Pancreas (tissue), 10 donors: ENCODE measurements at places on chromosomes 12 and 14. TPM values are rescaled to one million over a fixed set of nuclear protein-coding genes. Genes with fewer than 3 reads are reported as not detected.

- no peaks in the 10 kb centered on the region for H3K4me1 ChIP-seq
- peak overlapping the region; percentile 10 for H3K4me3 ChIP-seq
- DNase-seq, result no peak
- H3K27me3 ChIP-seq, result peaks cover 6% of the 10 kb centered on the region
- no peak overlapping the region for H3K27ac ChIP-seq
Measured at GRCh38 chr14:105196265-105196960, 15.3 kb upstream of the NUDT14 start.

The LRTM2 gene
- not detected for total RNA-seq

DNA sequence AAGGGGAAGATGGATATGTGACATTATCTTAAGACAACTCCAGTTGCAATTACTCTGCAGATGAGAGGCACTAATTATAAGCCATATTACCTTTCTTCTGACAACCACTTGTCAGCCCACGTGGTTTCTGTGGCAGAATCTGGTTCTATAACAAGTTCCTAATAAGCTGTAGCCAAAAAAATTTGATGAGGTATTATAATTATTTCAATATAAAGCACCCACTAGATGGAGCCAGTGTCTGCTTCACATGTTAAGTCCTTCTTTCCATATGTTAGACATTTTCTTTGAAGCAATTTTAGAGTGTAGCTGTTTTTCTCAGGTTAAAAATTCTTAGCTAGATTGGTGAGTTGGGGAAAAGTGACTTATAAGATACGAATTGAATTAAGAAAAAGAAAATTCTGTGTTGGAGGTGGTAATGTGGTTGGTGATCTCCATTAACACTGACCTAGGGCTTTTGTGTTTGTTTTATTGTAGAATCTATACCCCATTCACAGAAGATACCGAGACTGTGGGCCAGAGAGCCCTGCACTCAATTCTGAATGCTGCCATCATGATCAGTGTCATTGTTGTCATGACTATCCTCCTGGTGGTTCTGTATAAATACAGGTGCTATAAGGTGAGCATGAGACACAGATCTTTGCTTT lies 36.9 kb downstream of the PSEN1 start:
- no peak overlapping the region for H3K4me3 ChIP-seq
- H3K4me1 ChIP-seq, result no peaks in the 10 kb centered on the region
- no peak overlapping the region for H3K27ac ChIP-seq

The ANKRD33 gene
- not detected for total RNA-seq

The ANO2 gene
- 0.43 TPM for total RNA-seq

DNA sequence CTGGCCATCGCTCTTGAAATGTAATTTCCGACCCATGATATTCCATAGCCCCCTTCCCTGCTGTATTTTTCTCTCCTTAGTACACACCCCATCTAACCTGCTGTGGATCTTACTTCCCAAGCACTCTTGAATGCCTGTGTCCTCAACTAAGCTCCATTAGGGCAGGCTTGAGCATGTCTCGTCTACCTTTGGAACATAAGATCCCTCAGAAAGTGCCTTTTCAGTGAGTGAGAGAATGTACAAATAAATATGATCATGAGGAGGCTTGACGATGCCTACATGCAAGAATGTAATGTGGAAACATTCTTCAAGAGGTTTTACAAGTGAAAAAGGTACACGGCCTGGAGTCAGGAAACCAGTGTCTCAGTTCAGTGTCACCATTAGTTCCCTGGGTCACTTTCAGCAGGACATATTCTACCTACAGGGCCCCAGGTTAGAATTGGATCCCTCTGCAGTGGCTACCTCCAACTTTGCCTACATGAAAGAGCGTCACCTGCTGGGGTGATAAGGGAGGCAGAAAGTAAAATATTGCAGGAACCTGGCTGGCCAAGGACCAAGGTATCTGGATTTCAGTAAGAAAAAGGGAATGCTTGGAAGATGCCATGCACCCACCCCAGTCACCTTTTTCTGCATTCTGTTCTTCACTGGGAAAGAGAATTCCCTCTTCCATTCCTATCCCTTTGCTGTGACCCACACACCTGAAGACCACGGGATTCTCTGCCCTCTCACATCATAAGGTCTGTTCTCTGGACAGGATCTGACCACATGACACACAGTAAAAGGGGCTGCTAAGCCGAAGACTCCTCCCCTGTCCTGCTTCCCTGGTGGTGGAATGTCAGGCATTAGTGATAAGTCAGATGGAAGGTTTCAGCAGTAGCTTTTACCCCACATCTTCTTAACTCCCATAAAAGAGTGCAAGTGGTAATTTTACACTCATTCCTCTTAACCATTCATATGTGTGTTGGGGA lies 24.6 kb upstream of the SERPINA1 start:
- DNase-seq, result no peak
- no peak overlapping the region for H3K27ac ChIP-seq
- no peaks in the 10 kb centered on the region for H3K27me3 ChIP-seq
- H3K4me1 ChIP-seq, result no peaks in the 10 kb centered on the region
- H3K36me3 ChIP-seq, result no peaks in the 10 kb centered on the region
- no peak overlapping the region for H3K4me3 ChIP-seq

- no peaks in the 10 kb centered on the region for H3K27me3 ChIP-seq
- no peaks in the 10 kb centered on the region for H3K36me3 ChIP-seq
- no peak overlapping the region for H3K4me3 ChIP-seq
Measured at GRCh38 chr12:48995086-48995879, 3.9 kb downstream of the DDN start.

DNA sequence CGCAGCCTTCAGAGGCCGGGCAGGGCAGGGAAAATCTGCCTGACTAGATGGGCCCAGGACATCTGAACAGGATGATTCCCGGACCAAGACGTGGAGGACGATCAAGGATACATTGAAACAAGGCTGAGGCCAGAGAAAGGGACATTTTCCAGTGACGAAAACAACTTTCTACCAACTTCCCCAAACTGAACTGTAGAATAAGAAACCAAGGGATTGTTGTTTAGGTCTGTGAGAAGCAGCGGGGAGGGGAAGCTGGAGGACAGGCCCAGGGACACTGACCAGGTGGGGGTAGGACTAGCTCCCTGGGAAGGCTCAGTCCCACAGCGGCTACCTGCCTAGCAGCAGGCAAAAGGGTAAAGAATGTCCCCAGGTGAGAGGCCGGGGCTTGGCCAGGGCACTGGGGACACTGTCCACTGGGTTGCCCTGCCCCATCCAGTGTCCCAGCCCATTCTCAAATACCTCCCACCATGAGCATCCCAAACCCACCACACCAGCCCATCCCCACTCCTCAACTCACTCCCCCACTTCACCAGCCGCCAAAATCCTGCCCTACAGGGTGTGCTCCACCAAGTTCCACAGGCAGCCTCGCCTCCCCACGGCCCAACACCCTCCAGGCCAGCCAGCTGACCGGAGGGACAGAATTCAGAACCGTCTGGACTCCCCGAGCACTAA lies 995 bp downstream of the TNFRSF1A start:
- peak overlapping the region; percentile 97 for H3K27ac ChIP-seq
- H3K36me3 ChIP-seq, result no peaks in the 10 kb centered on the region
- peaks cover 30% of the 10 kb centered on the region for H3K4me1 ChIP-seq
- DNase-seq, result no peak

The OR4E2 gene
- not detected for total RNA-seq

The MIP gene
- not detected for total RNA-seq

The PTGER2 gene
- 0.70 TPM for total RNA-seq

DNA sequence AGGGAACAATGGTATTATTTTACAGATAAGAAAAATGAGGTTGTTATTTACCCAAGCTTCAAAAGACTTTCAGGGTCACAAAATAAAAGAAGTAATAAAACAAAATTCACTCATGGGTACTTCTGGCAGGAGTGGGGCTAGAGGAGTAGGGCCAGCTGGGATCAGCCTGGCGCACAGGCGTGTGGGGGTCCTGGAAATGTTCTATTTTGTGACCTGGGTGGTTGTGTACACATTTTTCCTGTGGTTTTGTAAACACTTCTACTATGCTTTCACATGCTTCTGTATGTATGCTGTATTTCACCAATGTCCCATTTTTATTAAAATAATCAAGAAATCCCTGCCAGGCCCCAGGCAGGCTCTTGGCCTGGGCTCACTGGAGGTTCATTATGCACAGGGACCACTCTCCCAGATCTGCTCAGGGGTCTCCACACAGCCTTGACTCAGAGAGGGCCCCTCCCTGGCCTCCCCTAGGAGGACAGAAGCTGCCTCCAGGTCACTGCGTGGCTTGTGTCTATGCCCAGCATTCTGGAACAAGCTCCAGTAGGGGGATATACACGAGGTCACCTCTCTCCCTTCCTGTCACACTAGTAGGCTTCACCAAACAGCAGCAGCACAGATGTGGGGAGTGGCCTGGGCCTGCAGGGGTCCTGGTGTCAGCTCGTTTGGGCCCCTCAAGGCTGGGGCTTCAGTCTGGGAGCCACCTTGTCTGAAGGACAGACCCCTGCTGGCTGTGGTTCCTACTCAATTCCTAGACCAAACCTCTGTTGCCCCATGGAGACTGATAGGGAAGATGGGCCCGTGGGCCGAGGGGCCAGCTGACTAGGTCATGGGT lies 37.8 kb downstream of the ANAPC7 start:
- no peaks in the 10 kb centered on the region for H3K27me3 ChIP-seq
- H3K36me3 ChIP-seq, result no peaks in the 10 kb centered on the region
- no peaks in the 10 kb centered on the region for H3K4me1 ChIP-seq
- no peak overlapping the region for H3K4me3 ChIP-seq
- no peak for DNase-seq

GRCh38 chr12:105382771-105383622 lies 52.5 kb downstream of the C12orf75 start:
- H3K27me3 ChIP-seq, result no peaks in the 10 kb centered on the region
- peak; percentile 41 for DNase-seq
- H3K27ac ChIP-seq, result no peak overlapping the region
- no peaks in the 10 kb centered on the region for H3K36me3 ChIP-seq
- H3K4me1 ChIP-seq, result no peaks in the 10 kb centered on the region

The RACGAP1 gene
- total RNA-seq, result 2.2 TPM

The BBOF1 gene
- total RNA-seq, result 2.3 TPM

The OR6C2 gene
- not detected for total RNA-seq

GRCh38 chr12:104969343-104969742 lies 11.3 kb upstream of the SLC41A2 start:
- H3K4me1 ChIP-seq, result no peaks in the 10 kb centered on the region
- H3K27me3 ChIP-seq, result no peaks in the 10 kb centered on the region
- no peak overlapping the region for H3K4me3 ChIP-seq
- H3K36me3 ChIP-seq, result no peaks in the 10 kb centered on the region
- no peak overlapping the region for H3K27ac ChIP-seq
- DNase-seq, result no peak

GRCh38 chr12:76623931-76624330 lies 64.4 kb upstream of the OSBPL8 start:
- H3K36me3 ChIP-seq, result no peaks in the 10 kb centered on the region
- no peak for DNase-seq
- no peaks in the 10 kb centered on the region for H3K27me3 ChIP-seq

DNA sequence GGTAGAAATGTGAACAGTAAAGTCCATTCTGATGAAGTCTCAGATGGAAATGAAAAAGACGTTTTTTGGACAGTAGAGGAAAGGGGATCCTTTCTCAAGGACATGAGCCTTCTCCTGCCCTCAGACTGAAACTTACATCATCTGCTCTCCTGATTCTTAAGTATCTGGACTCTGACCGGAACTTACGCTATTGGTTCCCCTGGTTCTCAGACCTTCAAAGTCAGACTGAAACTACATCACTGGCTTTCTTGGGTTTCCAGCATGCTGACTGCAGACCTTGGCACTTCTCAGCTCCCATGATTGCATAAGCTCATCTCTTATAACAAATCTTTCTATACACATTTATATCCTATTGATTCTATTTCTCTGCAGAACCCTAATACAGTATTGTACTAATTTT lies 291.0 kb downstream of the SNAPC1 start:
- no peaks in the 10 kb centered on the region for H3K36me3 ChIP-seq
- DNase-seq, result no peak
- H3K4me3 ChIP-seq, result no peak overlapping the region

GRCh38 chr14:25833341-25834126 lies 764.3 kb downstream of the NOVA1 start:
- no peak overlapping the region for H3K27ac ChIP-seq
- no peaks in the 10 kb centered on the region for H3K27me3 ChIP-seq
- no peaks in the 10 kb centered on the region for H3K4me1 ChIP-seq
- no peak for DNase-seq
- no peaks in the 10 kb centered on the region for H3K36me3 ChIP-seq
- no peak overlapping the region for H3K4me3 ChIP-seq

DNA sequence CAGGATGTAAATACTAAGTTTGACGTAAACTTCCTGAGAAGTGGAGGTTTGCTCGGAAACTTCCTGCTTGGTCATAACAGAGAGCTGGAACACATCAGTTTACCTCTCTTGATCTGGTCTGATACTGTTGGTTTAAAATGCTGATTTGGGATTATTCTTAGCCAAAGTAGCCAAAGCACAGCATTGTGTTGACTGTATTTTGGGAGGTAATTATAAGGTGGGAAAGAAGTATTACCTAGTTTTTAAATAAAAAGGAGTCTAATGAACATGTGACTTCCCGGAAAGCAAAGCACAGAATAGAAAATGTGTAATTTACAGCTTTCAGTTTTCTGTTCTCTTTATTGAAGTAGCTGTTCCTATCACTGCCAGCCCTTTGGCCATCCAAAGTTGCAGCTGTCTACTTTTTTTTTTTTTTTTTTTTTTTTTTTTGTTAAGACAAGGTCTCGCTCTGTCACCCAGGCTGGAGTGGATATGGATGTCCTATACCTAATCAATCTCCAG lies 52.2 kb upstream of the SRP54 start:
- H3K4me1 ChIP-seq, result no peaks in the 10 kb centered on the region
- H3K27ac ChIP-seq, result no peak overlapping the region
- no peaks in the 10 kb centered on the region for H3K27me3 ChIP-seq
- no peak for DNase-seq
- no peaks in the 10 kb centered on the region for H3K36me3 ChIP-seq
- H3K4me3 ChIP-seq, result no peak overlapping the region

DNA sequence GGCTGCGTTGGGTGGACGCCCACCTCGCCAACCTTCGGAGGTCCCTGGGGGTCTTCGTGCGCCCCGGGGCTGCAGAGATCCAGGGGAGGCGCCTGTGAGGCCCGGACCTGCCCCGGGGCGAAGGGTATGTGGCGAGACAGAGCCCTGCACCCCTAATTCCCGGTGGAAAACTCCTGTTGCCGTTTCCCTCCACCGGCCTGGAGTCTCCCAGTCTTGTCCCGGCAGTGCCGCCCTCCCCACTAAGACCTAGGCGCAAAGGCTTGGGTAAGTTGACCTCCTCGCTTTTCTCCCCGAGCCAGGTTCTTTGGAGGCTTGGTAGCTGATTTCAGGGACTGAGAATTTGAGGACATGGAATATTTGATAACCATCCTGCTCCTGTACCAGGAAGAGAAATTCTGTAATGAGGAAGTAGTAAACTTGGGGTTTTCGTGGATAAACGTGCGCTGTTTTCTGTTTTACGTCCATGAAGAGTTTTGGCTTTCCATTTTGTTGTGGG lies 530 bp downstream of the APAF1 start:
- H3K27me3 ChIP-seq, result no peaks in the 10 kb centered on the region
- H3K27ac ChIP-seq, result peak overlapping the region; percentile 62
- H3K4me3 ChIP-seq, result peak overlapping the region; percentile 78
- H3K36me3 ChIP-seq, result no peaks in the 10 kb centered on the region
- no peak for DNase-seq
- H3K4me1 ChIP-seq, result peaks cover 7% of the 10 kb centered on the region

The HPD gene
- 2.3 TPM for total RNA-seq

DNA sequence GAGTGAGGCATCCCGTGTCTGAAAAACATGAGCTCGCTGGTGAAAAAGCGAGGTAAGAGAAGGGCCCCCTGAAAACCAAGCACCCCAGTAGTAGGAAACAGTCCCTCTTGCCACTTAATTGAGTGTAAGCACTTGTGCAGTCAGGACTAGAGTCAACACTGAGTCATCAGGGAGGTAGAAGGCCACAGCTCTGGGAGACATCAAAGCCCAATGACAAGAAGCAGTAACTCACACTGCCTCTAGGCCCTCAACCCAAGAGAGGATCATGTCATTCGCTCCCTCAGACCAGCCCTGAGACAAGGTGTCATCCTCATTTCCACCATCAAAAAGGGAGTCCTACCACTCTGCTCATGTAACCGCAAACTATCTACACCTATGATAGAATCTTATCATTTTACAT lies 17.8 kb downstream of the POMT2 start:
- H3K4me1 ChIP-seq, result no peaks in the 10 kb centered on the region
- peak overlapping the region; percentile 62 for H3K27ac ChIP-seq
- H3K36me3 ChIP-seq, result no peaks in the 10 kb centered on the region
